ENCODE measurements at places on chromosomes 16 and 17. TPM values are rescaled to one million over a fixed set of nuclear protein-coding genes. Genes with fewer than 3 reads are reported as not detected.
A peak's percentile ranks its signal among the peaks of the same experiment; 100 is the strongest.

GRCh38 chr17:73060721-73061120 lies 31.8 kb downstream of the SLC39A11 start:
- no peak for DNase-seq

DNA sequence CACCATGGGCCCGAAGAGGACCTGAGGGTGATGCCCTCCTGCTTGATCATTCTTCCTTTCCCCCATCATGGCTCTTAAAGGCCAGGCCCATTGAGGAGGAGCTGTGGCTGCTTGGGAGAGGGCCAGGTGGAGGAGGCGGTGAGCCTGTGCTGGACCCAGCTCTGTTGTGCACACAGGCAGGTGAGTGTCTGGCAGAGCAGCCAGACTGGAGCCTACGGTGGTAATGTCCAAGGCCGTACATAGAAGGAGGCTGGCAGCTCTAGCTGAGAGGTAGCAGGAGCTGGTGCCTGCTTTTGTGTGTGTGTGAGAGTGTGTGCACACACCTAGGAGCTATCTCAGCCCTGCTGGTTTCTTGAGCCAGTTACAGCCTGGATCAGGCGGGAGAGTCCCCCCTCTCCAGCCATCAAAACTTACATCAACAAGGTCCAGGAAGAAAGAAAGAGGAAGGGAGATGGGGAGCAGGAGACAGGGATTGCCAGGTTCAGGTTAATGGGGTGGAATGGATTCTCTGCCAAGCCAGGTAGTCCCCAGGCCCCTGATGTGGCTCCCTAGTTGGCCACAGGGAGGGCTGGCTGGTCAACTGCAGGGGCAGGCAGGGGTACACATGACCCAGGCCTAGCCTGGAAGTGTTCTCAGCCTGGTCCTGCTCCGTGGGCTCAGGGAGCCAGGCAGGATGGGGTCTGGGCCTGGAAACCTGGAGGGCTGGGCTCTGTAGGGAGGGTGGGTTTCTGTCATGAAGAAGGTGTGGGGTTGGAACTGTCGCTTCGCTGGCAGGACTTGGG lies 107.1 kb downstream of the RAP1GAP2 start:
- no peak for DNase-seq

GRCh38 chr17:1077581-1077985 lies 80.7 kb downstream of the TIMM22 start:
- no peak for DNase-seq

GRCh38 chr17:30155389-30155788 lies 38.8 kb downstream of the NSRP1 start:
- no peak for DNase-seq

TEX19 gene
- not detected for polyA plus RNA-seq

- DNase-seq: peak; percentile 60
Observed at GRCh38 chr16:54289945-54290832, 3.6 kb upstream of the IRX3 start.

GRCh38 chr16:84526794-84527531 lies 22.5 kb upstream of the MEAK7 start:
- no peak for DNase-seq

- DNase-seq: no peak
Observed at GRCh38 chr16:57606147-57606846, 22.1 kb upstream of the ADGRG1 start.

POLDIP2 gene
- polyA plus RNA-seq: 27.8 TPM

Data from spleen (tissue), 13 donors.